ENCODE measurements at places on chromosomes 3 and 15.

DNA sequence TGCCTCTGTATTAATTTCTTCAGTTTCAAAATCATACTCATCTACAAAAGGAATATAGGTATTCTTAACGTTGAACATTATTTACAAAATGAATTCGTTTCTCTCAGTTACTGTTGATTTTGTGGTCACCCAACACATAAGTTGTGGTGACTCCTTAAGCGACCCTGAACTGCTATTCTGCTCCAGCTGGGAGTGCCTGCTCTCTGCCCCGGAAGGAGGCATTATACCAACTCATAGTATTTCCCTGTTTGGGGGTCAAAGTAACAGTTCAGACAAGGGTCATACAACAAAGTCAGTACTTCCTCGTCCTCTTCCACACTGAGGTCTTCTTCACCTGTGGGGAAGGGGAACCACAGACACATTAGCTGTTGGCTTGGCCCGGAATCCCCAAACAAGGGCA, 75.7 kb upstream of the FAM3D start:
- no peak for DNase-seq

- no peak for DNase-seq
Observed at GRCh38 chr3:152738656-152739055, 96.3 kb upstream of the P2RY1 start.

DNA sequence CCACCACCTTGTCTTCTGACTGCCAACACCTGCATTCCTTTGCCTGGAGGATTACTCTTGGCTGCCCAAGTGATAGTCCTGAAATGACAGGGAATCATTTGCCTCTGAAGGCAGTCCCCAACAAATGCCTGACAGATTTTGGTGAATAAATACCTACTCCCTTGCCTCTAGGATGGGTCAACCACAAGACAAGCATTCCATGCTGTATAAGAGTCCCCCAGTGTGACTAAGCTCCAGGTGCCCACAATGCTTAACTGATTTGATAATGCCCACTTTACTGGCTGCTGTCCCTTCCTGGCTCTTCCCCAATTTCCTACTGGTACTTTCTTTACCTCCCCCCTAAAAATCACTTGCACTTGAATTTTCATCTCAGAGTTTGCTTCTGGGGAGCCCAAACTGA, 14.8 kb downstream of the THRB start:
- DNase-seq = no peak

GRCh38 chr3:106120356-106120755, 251.5 kb upstream of the CBLB start:
- DNase-seq = no peak

DNA sequence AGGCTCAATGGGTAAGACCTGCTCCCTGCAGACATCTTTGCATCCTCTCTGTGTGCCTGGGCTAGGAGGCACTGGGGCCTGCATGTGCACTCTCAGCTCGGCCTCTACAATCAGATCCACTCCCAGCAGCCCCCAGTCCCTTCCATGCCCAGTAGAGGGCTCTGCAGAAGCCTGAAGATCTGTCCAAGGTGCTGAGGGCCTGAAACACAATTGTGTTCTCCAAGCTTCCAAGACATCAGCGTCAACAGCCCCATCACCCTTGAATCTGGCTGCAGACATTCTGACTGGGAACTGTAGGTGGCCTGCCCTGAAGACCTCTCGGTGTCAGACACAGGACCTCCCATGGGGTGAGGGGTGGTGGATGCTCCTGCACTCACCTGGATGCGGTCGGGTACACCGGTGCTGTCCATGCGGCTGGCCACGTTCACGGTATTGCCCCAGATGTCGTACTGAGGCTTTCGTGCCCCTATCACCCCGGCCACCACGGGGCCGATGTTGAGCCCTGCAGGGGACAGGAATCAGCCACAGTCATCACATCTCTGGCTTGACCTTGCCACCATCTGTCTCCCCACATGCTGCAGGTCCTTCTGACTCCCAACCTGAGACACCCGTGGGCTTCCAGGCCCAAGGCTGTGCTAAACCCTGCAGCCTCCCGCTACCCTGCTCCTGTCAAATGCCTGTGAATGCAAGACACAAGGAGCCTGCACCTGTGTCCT, 84.7 kb downstream of the SEC22A start:
- DNase-seq = peak; percentile 53

DNA sequence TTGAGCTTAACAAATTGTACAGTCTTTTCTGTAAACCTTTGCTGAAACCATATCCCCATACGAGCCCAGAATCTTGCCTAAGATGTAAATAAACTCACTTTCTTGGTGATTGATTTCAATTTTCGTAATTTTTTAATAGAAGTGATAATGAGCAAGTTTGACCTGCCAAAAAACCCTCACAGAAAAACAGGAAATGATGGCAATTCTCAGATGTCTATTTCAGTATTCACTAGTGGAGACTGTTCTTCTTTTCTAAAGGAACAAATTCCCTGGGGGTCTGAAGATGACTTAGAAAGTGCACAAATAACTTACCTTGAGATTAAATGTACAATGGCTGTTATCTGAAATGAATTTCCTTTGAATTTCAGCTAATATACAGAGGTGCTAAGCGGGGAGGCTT, 116.5 kb upstream of the CMC1 start:
- DNase-seq = no peak

- DNase-seq = no peak
Observed at GRCh38 chr3:153484842-153485241, 322.8 kb downstream of the RAP2B start.

DNA sequence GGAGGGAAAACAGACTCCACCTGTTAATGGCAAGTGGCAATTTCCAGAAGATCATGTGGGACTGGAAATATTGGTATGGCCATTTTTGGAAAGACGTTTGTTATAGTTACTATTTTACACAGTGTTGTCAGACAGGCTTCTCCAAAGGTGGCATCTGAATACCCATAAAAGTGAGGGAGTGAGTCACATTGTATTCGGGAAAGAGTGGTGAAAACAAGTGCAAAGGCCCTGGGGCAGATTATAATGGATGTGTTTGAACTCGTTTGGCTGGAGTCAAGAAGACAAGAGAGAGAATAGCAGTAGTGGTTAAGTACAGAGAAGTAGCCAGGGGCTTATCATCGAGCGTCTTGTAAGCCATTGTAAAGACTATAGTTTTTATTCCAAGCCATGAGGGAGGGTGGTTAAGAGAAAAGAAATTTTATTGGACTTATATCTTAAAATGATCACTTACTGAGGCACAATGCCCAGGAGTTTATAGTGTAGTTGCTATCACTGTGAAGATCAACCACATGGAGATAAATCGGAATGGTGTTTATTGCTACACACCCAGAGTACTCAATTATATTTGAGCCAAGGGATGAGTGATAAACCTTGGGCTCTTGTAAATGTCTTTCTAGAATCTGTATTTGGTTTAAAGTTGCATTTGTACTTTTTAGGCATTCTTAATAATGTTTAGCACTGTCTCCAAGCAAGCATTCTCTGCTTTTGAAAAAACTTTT, 212.8 kb upstream of the KBTBD8 start:
- no peak for DNase-seq

DNA sequence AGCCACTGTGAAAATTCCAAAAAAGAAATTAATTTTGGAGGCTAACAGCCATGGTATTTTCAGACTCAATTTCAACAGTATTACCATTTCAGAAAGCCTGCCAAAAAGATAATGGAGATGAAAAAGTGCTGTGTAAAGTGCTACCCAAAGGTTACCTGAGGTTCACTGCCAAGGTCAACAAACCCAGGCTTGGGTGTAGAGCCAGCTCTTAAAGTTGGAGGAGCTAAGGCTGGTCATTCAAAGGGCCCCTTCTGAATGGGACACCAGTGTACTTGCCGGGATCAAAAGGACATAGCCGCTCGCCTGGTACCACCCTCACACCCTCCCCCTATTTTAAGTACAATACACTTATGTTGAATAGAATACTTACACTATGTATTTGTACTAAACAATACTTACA, 64.5 kb downstream of the ETV5 start:
- no peak for DNase-seq

DNA sequence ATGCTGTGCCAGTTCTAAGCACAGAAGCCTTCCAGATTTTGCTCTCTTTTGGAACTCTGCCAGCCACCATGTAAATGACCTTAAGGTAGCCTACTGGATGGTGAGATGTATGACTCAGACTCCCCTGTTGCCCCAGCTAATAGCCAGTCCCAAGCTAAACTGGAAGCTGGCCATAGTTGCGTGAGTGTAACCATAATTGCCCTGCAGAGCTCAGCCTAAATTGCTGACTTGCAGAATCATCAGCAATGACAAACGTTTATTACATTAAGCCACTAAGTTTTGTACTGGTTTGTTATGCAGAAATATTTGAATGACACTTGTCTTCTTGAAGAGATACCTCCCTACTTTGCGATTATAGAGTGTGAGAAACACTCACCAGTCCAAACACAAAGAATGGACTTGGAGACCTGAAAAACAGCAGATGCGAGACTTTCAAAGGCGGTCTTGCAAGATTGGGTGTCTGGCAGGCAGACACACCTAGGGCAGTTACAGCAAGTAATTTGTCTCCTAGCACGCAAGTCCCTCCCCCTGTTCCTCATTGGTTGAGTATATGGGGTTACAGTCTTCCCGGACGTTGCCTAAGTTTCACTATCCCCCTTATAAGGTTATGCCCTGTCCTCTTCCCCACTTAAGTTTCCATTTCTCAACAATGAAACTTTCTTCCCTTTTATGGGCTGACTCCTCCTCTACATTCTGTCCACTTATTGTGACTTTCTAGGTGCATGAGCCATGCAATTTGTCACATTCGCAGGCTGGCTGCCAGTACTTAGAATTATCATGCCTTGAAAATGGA, 83.6 kb upstream of the XCR1 start:
- peak; percentile 9 for DNase-seq

DNA sequence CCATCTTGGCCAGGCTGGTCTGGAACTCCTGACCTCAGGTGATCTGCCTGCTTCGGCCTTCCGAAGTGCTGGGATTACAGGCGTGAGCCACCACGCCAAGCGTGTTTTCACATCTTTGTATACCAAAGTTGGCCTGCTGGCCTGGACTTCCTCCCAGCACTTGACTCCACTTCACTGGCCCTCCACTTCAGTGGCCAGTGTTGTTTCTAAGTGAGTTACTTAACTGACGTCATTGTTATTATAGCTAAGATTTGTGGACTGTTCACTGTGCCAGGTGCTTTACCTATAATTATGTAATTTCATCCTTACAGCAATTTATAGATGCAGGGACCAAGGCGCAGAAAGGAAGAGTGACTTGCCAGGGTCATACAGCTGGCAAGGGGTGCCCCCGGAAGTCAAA, 52.0 kb downstream of the HRH1 start:
- no peak for DNase-seq

DNA sequence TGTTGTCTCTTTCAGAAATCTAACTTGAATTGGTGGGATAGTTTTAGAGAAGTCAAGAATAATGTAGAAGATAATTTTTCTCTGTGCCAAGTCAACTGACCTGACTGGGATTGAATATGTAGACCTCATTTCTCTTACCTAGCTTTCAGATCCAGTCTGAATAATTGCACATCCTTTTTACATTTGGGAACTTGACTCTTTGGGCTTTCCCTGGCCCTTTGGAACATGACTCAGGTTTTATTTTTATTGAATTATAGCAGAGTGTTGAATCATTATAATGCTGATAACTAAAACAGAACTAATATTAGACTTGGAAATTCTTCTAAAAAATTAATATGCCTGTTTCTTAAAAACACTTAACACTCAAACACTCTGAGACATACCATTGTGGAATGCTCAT, 76.5 kb downstream of the PFN2 start:
- DNase-seq = no peak

- peak; percentile 32 for DNase-seq
Observed at GRCh38 chr15:39511916-39512260, 69.0 kb upstream of the THBS1 start.

DNA sequence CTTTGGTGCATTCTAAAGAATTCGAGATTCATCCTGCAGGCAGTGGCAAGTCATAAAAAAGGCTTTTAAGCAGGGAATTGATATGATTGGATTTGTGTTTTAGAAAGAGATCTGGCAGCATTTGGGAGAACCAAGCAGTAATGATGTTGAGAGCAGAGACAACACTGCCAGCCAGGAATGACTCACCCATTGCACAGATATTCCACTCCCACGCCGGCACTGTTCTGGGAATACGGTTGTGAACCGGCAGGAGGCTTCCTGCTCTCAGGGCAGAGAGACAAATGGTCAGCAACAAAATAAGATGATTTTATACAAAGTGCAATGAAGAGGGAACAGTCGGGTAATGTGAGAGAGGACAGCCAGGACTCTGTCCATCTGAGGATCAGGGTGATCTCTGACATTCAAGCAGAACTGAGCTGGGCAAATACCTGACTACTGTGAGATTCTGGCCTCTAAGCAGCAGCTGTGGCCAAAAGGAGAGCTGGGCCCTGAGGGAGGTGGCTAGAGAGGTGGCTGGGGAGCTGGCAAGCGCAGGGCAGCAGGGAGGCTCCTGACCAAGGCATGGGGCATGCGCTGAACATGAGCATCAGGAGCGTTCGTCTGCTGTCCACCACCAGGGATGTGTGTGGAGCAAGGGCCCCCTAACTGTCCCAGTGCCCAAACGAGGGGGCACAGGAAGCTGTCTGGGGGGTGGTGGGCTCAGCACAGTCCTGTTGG, 56.1 kb upstream of the PLXNA1 start:
- no peak for DNase-seq

GRCh38 chr3:66401675-66402491, 98.9 kb downstream of the LRIG1 start:
- DNase-seq = no peak

DNA sequence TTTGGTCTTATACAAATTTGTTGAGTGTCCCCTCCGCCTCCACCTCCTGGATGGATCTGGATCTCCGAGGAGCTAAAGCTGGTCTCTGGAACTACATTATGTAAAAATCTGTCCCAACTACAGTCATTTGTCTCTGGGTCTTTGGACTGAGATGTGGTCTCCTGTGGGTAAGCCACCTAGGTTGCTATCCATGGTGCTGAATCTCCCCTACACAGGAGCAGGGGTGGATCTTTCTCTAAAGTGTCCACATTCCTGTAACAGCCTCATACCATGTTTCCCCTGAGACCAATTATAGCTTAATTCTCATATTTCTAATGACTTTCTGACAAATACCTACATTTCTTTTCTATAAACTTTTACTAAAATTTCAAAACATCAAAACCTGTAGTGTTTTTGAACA, 625.8 kb downstream of the TAFA4 start:
- DNase-seq = no peak

GRCh38 chr3:123683505-123684154, 98.8 kb upstream of the HACD2 start:
- DNase-seq = peak; percentile 90

DNA sequence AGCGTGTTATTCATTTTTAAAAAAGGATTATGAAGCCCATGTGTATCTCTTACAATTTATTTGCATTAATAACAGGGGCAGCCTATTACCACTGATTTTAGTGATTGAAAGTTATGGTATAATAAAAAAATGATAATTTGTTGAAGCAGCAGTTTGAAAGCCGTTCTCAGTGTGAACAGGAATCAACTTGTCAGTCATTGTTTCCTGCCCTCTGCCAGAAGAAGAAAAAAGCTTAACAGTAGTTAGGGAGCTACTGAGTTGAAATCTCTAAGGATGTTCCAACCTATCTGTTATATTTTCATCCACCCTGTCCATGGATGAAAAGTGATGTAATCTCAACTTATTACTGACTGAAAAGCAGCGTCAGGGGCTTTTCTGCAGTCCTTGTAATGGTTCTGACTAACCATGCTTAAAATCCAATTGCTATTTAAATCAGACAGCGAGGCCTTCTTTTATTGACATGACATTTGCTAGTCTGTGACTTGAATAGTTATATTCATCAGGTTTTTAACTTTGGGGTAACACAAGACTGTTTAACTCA, 486.7 kb downstream of the ROBO2 start:
- DNase-seq = no peak

GRCh38 chr3:81308306-81308705, 453.1 kb downstream of the GBE1 start:
- DNase-seq = no peak
